CD14-positive monocyte (primary cell): ENCODE measurements at places on chromosomes 7 and 10. TPM values are rescaled to one million over a fixed set of nuclear protein-coding genes. Genes with fewer than 3 reads are reported as not detected.

- DNase-seq = no peak
These were observed 7.2 kb downstream of the CPXM2 start for GRCh38 chr10:123884351-123884906.

DNA sequence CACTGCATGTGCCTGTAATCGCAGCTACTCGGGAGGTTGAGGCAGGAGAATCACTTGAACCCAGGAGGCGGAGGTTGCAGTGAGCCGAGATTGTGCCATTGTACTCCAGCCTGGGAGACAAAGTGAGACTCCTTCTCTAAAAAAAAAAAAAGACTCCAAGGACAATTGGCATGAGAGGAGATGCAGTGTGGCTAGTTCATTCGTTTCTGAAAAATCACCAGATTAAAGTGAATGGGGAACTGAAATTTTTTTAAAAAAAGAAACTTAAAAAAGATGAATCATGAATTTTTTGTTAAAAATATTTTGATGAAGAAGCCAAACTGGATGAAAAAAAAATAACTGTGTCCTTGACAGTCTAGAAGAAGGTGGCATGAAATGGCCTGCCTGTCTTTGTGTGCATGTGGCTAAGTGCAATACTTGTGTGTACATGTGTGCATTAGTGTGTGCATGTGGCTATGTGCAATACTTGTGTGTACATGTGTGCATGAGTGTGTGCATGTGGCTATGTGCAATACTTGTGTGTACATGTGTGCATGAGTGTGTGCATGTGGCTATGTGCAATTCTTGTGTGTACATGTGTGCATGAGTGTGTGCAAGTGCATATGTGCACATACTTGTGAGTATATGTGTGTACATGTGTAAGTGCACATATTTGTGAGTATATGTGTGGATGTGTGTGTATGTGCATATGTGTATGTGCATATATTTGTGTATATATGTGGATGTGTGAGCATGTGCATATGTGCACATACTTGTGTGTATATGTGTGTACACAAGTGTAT lies 391.7 kb upstream of the KLF6 start:
- DNase-seq = no peak

Gene RBP3
- polyA plus RNA-seq = not detected

- DNase-seq = no peak
These were observed 9.1 kb downstream of the TMEM270 start for GRCh38 chr7:73870041-73870492.

DNA sequence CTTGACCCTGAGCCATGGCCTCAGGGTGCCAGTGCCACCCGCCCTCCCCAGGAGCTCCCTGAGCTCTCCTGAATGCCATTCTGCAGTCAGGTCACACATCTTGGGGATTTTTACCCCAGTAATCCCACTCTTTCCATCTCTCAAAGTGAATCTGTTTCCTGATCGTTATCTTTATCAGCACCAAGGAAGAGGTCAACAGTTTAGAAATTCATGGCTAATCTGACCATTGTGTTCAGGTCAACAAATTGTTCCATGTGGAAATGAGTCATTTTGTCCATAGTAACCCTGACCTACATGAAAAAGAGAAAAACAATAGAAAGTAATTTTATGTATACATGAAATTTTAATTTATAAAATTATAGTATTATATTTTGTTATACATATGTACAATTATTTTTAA lies 28.8 kb upstream of the ZNF488 start:
- no peak for DNase-seq

GRCh38 chr10:29343607-29344038 lies 54.8 kb downstream of the LYZL1 start:
- no peak for DNase-seq
